Stimulated activated CD4-positive, alpha-beta T cell treated with anti-CD3 and anti-CD28 coated beads, Interleukin-1b, Interleukin-23, amount 100 ng/mL, for 1 hour (primary cell): ENCODE measurements at places on chromosomes 3 and 15.
A peak's percentile ranks its signal among the peaks of the same experiment; 100 is the strongest.

- DNase-seq: no peak
Measured at GRCh38 chr15:57708047-57708446, 1.5 kb downstream of the POLR2M start.

DNA sequence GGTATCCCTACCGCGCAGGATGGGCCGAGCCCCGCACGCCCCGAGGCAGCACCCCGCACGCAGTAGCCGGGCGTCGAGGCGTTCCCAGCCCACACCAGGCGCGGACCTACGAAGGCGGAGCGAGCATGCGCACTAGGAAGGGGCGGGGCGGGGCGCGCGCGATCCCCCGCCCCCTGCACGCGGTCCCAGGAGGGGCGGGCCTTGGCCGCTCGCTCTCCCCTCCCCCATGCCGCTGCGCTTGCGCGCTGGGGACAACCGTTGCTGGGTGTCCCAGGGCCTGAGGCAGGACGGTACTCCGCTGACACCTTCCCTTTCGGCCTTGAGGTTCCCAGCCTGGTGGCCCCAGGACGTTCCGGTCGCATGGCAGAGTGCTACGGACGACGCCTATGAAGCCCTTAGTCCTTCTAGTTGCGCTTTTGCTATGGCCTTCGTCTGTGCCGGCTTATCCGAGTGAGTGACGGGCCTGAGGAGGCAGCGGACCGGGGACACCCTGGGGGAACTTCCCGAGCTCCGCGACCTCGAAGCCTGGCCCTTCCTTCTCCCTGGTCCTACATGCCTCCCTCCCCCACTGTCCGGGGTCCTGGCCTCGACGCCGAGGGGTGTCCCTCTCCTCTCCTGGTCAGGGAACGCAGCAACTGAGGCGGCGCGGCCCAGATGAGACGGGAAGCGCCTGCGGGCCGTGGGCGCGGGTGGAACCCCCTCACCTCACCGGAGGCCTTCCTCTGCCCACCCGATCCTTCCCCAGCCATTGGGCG lies at the start of gene SPESP1:
SPESP1 (plus strand) TSS at position 258 of the 755 bp plus-strand sequence; CDS start at position 387, 129 bp downstream.
- peak; percentile 29 for DNase-seq

DNA sequence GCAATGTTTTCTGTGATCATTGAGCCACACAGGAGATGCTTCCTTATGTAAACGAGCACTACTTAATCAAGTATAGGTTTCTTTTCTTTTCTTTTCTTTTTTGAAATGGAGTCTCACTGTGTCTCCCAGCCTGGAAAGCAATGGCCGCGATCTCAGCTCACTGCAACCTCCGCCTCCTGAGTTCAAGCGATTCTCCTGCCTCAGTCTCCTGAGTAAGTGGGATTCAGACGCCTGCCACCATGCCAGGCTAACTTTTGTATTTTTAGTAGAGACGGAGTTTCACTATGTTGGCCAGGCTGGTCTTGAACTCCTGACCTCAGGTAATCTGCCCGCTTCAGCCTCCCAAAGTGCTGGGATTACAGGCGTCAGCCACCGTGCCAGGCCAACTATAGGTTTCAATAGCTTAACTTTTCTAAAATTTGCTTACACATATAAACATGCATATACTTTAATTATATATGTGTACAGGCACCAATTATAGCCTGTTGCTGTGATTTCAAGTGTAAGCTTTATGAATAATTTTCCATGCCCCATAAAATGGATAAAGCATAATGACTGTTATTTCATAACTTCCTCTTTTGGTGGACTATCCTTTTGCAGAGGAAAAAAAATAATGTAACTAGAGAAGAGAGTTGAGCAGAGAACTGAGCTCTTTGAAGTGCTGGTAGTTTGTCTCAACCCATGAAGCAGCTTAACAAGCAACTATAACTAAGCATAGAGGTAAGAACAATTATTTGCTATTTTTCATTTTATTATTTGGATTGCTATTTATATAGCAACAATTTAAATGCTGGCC lies 24.8 kb upstream of the MBNL1 start:
- no peak for DNase-seq

GRCh38 chr15:68261241-68261640 lies 16.3 kb upstream of the FEM1B start:
- DNase-seq: no peak

- DNase-seq: no peak
Measured at GRCh38 chr3:16352428-16352827, 87.4 kb downstream of the OXNAD1 start.

DNA sequence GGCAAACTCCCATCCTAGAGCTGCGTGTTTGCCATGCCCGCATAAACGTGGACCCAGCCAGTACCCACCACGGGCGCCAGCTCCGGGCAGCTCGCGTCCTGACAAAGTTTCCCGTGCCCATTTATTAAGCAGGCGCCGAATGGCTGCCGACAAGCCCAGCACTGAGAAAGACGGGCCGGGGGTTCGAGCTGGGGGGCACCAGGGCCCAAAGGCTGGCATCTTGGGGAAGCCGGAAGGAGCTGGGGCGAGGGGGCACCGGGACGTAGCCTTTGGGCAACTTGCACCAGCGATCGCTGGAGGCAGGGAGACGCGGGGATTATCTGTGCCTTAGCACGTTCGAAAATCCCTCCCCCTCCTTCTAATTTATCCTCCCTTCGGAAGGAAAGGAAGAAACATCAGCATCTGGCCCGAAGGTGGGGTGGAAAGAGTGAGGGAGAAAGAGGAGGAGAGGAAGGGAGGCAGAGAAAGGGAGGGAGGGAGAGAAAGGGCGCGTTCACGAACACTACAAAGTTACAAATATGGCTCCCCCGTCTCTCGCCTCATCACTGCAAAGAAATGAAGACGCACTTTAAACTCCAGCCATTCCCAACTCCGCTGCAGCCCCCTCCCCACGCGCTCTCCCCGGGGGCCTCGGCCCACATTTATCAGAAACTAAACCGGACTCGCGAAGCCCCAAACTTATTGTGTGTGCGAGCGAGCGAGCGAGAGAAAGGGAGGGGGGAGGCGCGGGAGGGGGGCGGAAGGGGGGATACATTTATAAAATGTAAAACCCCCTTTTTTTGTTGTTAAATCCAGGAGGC lies 1.0 kb downstream of the ANP32A start:
- DNase-seq: peak; percentile 27

GRCh38 chr3:170829546-170830272 lies 40.3 kb downstream of the RPL22L1 start:
- DNase-seq: no peak

DNA sequence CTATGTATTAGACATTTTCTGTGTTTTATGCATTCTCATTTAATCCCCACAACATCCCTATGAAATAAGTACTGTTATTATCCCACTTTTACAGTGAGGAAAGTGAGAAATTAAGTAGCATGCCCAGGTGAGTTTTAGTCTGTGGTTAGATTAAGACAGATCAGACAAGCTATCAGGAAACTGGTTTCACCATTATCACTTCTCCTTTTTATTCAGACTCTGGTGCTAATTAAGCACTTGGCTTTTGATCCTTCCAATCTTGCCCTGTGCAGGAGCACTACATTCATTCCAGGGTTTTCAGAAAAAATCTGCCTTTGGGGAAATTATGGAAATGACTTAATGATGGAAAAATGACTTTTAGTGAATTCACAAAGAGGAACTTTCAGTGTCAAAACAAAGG lies 115.2 kb downstream of the TMEM108 start:
- no peak for DNase-seq

DNA sequence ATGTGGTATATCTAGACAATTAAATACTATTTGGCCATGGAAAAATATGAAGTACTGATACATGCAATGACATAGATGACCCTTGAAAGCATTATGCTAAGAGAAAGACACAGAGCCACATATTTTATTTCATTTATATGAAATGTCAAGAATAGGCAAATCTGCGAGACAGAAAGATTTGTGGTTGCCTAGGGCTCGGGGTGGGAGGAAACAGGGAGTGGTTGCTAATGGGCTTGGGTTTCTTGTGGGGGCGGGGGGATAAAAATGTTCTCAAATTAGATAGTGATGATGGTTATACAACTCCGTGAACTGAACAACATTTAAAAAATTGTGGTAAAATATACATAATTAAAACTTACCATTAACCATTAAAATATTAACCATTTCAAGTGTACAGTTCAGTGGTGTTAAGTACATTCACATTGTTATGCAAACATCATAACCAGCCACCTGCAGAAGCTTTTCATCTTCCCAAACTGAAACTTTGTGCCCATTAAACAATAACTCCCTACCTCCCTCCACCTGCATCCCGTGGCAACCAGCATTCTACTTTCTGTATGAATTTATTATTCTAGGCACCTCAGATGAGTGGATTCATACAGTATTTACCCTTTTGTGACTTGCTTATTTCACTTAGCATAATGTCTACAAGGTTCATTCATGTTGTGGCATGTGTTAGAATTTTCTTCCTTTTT lies 24.3 kb upstream of the ANP32A start:
- no peak for DNase-seq

DNA sequence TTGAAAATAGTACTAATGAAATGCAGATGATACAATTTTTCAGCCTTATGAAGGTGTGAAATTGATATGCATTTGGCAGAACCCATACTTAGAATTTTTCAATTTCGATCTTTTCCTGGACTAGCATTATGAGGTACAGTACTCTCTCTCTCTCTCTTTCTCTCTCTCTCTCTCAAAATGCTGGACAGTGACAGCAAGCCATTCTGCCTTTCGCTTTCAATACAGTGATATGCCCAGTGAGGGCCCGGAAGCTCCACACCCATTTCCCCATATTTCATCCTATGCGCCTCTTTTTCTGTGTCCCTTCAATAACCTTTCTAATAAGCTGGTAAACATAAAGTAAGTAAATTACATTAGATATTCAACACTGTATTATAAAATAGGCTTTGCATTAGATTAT lies 595.0 kb upstream of the UBE2E2 start:
- DNase-seq: no peak

- DNase-seq: no peak
Measured at GRCh38 chr3:139541532-139542288, 2.2 kb upstream of the RBP1 start.

GRCh38 chr3:5041315-5041714 lies 62.1 kb downstream of the BHLHE40 start:
- no peak for DNase-seq

DNA sequence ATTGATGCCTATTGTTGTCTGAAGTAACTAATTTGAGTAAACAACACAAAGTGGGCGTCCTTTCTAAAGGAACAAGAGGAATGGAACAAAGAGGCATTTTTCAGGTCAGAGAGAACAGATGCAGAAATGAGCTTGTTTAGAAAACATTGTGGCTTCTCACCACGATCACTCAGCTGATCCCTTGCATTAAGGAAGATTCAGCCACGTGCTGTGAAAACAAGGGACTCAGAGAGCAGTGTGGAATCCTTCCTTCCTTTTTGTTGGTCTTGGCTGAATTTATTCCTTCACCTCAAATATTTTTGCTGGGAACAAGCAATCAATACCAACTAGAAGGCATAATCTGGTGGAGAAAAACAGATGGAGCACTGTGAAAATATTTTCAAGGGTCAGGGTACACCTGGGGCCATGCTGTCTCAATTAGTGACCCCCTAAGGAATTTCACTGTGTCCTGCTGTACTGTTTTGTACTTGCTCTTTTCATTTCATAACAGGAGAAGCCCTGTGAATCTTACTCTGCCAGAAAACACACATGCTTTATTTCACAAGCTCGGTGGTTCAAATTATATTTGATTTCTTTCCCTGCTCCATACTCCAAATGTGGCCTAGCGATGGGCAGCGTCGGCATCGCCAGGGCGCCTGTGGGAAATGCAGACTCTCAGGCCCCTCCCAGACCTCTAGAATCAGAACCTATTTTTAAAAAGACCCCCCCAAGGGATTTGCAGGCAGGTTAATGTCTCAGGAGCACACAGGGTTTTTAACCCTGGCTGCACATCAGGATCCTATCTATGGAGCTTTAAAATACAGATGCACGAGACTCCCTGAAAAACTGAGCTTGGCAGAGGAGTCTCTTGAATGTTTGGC lies 11.6 kb upstream of the SLC6A20 start:
- DNase-seq: no peak

- DNase-seq: no peak
Measured at GRCh38 chr3:89565098-89565497, 457.7 kb downstream of the EPHA3 start.

DNA sequence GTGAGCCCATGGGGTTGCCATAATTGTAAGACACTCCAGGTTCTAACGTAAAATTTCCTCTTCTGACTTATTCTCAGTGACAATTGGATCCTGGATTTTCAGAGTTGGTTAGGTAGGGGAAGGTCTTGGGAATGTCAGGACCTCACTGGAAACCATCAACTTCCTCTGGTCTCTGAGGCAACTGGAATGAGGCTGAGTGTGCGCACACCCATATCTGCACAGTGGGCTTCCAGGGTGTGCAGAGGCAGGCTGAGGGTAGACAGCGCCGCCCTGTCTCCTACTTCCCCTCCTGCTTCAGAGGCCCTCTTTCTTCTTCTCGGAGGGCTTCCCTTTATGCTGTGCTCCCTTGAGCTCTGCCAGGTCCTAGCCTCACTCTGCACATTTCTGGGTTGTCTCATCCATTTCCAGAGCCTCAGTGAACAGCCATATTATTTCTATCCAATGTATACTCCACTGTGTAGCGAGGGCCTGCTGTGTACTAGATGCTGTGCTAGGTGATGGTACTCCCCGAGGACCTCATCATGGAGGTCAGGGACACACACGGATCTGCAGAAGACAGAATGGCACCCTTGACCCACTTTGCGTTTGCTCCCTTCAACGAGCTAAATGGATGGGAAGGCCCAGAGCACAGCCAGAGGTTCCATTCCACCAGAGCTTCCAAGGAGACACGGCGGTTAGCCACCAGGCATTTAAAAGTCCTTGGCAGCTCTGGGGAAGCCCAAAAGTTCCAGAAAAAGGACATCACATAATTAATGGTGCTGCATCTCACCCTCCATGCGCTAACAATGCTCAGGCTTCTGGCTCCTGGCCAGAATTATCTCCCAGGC lies 18.3 kb downstream of the ACAA1 start:
- no peak for DNase-seq

DNA sequence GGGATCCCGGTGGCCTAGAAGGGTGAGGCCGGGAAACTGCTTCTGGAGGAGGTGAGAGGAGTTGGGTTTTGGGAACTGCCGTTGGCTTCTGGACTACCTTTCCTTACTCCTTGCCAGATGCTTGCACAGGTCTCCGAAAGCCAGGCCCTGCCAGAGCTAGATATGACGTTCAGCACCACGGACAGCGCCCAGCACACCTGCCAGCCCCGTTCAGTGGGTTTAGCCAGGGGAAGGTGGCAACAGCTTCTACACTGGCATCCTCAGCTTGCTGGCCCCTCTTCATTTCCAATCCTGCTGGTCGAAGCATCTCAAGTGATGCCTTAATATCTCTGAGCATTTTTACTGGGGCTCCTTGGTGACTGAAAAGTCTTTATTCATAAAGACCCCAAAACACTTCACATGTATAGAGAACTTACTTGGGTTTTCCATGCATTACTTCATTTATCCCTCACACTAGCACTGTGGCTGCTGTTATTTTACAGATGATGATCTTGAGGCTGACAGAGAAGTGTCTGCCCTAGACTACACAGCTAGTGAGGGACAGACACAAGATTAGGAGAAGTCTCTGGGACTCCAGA lies 21.9 kb downstream of the HCN4 start:
- DNase-seq: peak; percentile 14

DNA sequence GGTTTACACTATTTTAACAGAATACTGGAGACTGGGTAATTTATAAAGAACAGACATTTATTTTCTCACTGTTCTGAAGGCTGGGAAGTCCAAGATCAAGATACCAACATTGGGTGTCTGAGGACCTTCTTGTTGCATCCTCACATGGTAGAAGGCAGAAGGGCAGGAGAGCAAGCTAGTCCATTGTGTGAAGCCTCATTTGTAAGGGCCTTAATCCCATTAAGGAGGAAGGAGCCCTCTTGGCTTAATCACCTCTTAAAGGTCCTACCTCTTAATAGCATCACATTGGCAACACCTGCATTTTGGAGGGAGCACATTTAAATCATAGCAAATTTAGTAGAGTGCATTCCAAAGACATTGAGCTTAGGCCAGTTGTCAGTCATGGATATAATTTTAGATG lies 26.2 kb downstream of the UBE2Q2 start:
- DNase-seq: no peak
